Head of caudate nucleus (tissue), 42 donors: ENCODE measurements at places on chromosomes 12 and 14.

DNA sequence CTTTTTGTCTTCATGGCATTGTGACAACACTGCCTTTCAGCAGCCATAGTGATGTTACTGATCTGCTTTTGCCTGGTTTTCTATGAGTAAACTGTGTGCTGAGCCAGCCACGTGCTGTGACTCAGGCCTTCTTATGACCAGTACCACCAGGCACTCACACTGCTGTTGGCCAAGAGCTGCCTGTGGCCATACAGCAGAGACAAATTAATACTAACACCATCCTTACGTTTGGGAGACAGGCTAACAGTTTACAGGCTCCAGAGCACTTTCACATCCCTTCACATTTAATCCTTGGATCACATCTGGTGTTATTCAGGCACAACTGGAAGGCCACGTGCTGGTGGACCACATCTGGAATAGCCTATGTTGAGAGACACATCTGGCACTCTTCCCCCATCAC, 377.9 kb downstream of the CCDC91 start:
- DNase-seq: no peak

DNA sequence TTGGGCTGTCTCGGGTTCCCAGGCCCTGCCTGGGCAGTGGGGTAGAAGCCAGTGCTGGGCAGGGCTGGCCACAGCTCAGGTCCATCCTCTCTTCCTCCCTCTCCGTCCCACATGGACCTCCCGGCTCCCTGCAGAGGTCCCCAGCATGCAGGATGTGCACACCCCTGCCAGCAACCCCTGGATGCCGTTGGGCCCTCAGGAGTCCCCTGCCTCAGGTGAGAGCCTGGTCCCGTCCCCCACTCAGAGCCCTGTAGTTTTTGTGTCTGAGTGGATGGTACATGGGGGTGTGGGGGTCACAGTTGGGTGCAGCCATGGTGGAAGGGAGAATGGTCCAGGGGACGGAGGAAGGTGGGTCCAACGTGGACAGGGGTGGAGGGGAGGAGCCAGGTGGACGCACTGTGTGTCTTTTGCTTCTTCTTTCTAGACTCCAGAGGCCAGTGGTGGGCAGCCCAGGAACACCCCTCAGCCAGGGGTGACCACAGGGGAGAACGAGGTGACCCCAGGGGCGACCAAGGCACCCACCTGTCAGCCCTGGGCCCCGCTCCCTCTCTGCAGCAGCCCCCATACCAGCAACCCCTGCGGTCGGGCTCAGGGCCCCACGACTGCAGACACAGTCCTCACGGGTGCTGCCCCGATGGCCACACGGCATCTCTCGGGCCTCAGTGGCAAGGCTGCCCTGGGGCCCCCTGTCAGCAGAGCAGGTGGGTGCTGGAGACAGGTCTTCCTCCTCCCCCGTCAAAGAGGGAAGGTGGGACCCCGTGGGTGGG, 21.7 kb downstream of the PAPLN start:
- DNase-seq: no peak

GRCh38 chr14:59325906-59326305, 137.4 kb downstream of the DAAM1 start:
- no peak for DNase-seq

- DNase-seq: no peak
Measured at GRCh38 chr14:34237081-34237480, 225.0 kb downstream of the SPTSSA start.
